ENCODE measurements at places on chromosomes 7 and 10.

GRCh38 chr7:57774300-57774699 lies 324.3 kb downstream of the ZNF716 start:
- DNase-seq = no peak

GRCh38 chr10:71471957-71472365 lies 75.2 kb downstream of the CDH23 start:
- DNase-seq = no peak

DNA sequence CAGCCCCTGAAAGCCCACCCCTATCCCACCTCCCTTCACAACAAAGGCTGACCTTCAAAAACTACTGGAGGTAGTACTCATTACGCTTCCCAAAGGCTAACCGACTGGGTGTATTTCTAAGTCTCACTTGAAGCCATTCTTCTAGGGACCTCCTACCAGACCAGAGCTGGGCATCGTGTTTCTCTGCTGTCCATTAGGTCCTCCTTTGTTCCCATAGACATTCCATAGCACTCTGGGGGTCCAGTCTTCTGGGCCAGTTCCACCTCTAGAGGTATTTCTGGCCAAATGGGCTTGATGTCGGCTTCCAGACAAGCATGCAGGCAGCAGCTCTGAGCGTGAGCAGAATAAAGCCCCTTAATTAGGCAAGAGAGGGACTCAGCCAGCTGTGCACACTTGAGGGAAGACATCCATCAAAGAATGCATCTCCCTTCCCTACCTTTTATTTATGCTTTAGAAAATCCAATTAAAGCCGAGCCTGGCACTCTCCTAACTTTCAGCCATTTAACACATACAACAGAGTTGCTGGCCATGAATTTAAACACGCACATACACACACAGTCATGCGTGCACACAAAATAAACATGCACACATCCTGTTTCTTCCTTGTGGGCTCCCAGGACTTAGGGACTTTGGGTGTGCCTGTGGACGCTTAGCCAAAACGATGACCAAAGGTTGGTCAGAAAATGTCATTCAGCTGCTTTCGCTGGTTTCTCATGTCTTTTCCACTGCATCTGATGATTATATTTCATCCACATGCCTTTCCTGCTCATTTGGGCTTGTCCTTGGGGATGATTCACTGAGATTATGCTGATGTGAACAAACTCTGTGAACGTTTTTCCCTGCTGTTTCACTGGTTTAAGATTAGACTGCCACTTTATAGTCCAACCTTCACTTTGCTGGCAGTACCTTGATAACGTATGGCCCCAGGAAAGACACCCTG lies 362.0 kb upstream of the NFE2L3 start:
- no peak for DNase-seq

GRCh38 chr10:78830062-78830975 lies 238.4 kb upstream of the ZMIZ1 start:
- DNase-seq = peak; percentile 56

DNA sequence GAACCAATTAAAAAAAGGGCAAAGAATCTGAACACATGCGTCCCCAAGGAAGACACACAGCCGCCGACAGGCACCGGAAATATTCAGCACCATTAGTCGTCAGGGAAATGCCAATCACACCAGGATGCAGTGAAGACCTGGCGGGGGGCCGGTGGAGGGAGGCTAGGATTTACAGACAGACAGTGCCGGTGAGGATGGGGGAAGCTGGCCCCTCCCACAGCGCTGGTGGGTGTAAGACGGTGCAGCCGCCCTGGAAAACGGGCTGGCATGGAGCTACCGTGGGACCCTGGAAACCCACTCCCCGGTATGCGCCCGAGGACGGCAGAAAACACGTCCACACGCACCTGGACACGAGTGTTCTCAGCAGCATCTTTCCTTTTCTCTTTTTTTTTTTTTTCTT lies 4.8 kb upstream of the ADAP1 start:
- no peak for DNase-seq

DNA sequence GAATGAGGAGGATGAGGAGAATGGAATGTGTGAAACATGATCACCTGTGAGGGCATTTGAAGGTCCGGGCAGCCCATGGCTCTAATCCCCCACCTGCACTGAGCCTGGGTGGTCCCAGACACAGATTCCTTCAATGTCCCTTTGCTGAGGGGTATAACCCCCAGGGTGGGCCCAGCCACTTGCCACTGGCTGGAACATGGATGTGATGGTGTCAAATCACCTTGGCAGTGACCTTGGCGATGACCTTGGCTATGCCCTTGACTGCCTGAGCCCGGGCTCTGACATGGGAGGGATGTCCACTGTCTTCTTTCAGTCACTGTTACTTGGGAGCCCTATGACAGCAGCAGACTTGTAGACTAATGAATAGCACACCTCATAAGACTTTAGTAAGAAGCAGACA lies 44.0 kb downstream of the PRKCQ start:
- DNase-seq = no peak

GRCh38 chr7:25567430-25567829 lies 339.1 kb upstream of the NPVF start:
- DNase-seq = no peak

GRCh38 chr10:14478604-14479003 lies 147.9 kb upstream of the FRMD4A start:
- peak; percentile 83 for DNase-seq

GRCh38 chr7:157687158-157687557 lies 350.4 kb downstream of the DNAJB6 start:
- DNase-seq = no peak

DNA sequence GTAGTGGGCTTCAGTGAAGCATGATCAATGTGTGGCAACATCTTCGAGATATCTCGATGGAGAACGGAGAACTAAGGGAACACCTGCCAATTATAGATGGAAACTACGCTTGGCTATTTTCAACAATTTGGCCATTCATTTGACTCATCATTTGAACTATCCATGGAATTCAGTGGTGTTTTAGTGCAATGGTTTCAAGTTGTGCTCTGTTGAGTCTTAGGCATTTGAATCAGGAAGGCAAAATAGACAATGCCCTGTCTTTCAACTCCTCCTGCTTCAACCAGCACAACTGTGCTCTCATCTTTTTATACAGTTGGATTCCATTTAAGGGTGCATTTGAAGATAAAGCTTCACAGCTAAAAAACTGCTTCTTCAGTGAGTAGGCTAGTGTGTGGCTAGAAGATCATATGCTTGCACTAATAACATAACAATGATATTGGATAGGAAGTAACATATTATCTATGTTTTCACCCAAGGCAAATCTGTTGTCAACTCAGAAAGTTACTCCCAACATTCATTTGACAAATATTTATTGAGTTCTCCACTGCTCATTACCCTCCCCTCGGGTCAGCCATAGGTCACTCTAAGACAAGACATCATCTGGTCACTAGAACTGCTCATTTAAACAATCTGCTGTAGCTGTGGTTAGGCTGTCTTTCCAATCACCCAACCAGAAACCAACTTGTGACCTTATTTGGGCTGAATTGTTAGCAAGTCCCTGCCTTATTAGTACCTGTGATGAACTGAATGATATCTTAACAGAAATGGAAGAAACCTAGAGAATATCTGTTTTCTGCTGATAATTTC lies 314.1 kb upstream of the SP4 start:
- DNase-seq = no peak

DNA sequence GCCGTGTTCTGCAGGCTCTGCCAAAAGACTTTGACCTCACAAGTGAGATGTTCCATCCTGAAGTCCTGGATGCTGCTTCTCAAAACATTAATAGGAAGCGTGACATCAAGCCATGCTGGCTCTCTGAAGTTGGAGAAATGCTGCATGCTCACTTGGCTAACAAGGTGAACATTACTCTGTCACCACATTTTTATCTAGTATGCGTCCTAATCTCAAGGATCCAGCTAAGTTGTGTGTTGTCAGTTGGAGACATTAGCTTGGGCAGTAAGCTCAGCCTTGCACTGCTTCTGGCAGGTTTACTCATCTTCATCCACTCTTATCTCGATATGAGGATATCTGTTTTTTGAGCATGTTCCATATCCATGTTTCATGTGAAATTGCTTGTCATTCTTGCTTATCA lies 165.2 kb downstream of the SDK1 start:
- no peak for DNase-seq

- DNase-seq = no peak
These were observed 71.7 kb downstream of the MAP3K8 start for GRCh38 chr10:30505543-30506298.

- no peak for DNase-seq
These were observed 63.3 kb upstream of the PRKG1 start for GRCh38 chr10:51010977-51011376.

- DNase-seq = no peak
These were observed 886.1 kb downstream of the SORCS1 start for GRCh38 chr10:106278383-106278782.

GRCh38 chr10:72035252-72035887 lies 53.0 kb downstream of the SPOCK2 start:
- DNase-seq = no peak

GRCh38 chr10:28097633-28098032 lies 98.8 kb upstream of the ODAD2 start:
- DNase-seq = no peak

- no peak for DNase-seq
These were observed 72.3 kb upstream of the FAM13C start for GRCh38 chr10:59434463-59435321.

GRCh38 chr7:13282377-13282980 lies 595.0 kb downstream of the ARL4A start:
- no peak for DNase-seq

GRCh38 chr10:112784022-112784461 lies 166.0 kb upstream of the TCF7L2 start:
- DNase-seq = no peak

GRCh38 chr10:78747401-78748234 lies 321.1 kb upstream of the ZMIZ1 start:
- DNase-seq = peak; percentile 20

GRCh38 chr7:41030673-41031072 lies 672.2 kb downstream of the INHBA start:
- no peak for DNase-seq

DNA sequence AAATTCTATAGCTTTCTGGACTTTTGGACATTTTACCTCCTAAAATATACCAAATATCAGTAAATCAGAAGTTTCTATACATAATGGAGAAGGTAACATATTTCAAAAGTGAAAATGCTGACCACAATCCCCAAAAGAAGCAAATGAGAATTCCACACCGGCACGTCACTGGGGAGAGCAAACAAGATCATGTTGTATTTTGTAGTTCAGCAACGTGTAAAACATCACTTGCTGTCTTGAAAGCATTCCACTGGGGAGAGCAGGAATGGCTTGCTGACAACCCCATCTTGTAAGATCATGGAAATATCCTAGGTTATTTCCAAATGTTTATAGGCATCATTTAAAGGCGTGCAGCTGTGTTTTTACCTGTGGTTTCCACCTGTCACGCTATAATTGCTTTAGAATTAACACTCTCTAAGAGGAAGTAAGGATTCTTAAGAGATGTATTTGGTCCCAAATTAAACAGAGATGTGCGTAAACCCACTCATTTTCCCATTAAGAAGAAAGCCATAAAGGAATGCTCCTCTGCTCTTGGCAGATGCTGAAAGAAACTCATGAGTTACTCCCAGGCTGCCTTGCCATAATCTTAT lies 397.1 kb upstream of the POT1 start:
- no peak for DNase-seq

DNA sequence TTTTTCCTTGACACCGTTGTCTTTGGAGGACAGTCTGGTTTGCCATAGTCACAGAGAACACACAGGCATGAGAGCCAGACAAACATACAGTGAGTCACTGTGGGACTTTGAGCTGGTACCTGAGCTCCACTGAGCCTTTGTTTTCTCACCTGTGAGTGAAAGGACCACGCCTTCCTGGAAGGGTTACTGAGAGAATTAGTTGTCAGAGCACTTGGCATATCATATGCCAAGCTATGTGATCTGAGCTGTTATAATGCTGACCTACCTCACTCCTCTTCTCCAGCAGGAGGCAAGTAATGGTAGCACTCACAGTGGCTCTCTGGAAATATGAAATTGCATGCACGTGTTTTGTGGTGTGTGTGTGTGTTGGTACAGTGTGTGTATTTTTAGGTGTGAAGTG lies 59.7 kb downstream of the CXCL12 start:
- no peak for DNase-seq

GRCh38 chr10:8017277-8017676 lies 37.2 kb upstream of the GATA3 start:
- DNase-seq = no peak

- DNase-seq = no peak
These were observed 49.2 kb upstream of the MGMT start for GRCh38 chr10:129417870-129418269.

DNA sequence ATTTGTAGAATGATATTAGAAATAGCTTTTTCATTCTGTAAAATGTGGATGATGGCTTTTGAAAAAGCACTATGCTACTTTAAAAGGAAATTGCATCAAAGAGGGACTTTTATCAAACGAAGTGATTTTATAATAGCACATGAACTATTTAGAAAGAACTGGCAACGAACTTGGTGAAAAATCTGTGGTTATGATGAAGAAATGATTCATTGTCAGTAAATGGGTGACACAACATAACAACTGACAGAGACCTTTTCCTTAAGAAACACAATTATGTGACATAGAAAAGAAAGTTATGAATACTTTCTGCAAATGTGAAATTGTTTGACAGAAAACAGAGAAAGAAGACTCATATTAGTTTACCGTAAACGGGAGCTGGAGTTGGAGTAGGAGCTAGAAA lies 60.7 kb upstream of the LAMB4 start:
- no peak for DNase-seq

GRCh38 chr10:107442035-107442505 lies 277.6 kb upstream of the SORCS1 start:
- DNase-seq = peak; percentile 68

DNA sequence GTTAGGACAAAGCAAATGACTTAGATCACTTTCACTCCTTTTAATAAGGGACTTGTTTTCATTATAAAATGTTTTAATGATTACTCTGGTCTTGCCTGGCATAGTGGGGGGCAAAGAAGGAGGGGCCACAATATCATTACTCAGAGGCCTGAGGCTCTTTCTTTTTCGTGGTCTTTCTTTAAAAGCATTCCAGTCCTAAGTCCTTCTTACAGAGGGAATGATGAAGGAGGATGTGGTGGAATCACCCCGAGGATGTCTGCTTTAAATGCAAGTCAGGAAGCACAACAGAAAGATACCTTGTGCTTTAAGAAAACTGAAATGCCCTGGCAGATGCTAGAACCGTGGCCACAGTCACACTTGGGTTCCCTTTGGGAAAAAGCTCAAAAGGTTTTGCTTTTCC lies 379.1 kb downstream of the INHBA start:
- peak; percentile 66 for DNase-seq

GRCh38 chr7:70097645-70098044 lies 499.4 kb downstream of the AUTS2 start:
- no peak for DNase-seq

- no peak for DNase-seq
These were observed 388.9 kb upstream of the TPK1 start for GRCh38 chr7:145224775-145225174.

DNA sequence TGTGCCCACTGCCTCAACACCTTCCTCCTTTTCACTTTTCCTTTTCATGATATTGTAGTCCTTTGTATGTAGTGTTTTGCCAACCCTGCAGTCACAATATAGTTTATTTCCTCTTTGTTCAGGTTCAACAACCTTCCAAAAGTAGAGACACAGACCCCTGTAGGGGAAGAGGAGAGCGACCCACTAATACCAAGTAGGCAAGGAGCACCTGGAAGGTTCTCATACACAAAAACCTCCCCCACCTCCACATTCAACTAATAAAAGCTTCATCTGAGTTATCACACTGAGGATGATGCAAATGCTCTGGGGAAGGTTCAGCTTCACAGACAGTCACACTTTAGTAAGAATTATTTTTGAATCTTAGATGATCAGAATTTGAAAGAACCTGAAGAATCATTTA lies 41.6 kb downstream of the PIK3AP1 start:
- no peak for DNase-seq
